ENCODE measurements at places on chromosomes 4 and X.

GRCh38 chr4:57448901-57449300 is 338.7 kb upstream of the IGFBP7 start:
- no peak for DNase-seq

GRCh38 chr4:123430031-123430430 is 33.4 kb downstream of the SPRY1 start:
- no peak for DNase-seq

DNA sequence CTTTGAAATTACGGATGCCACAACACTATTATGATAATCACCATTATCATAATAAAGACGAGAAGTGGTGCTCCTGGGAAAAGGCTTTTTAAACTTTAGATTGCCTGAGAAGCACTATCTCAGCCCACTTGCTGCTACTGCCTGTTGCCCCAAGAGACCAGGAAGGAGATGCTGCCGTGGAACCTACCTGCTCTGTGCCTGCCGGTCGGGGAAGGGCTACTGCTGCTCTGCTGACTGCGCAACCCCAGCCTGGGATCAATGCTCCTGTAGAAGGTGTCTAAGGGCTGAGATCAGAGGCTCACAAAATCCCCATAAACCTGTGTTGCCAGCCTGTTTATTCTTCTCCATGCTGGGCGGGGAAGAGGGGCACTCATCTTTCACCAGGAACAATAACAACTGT is 145.3 kb upstream of the VCX3B start:
- no peak for DNase-seq

DNA sequence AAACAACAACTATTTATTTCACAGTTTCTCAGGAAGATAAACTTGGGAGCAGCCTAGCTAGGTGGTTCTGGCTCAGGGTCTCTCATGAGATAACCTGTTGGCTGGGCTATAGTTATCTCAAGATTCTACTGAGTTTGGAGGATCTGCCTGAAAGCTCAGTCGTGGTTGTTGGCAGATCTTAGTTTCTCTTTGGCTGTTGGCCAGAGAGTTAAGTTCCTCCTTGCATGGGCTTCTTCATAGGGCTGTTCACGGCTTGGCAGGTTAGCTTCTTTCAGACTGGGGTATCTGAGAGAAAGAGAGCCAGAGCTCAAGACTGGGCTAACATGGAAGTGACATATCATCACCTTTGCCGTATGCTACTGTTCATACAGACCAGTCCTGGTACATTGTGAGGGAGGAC is 28.7 kb downstream of the SEC24B start:
- DNase-seq, result no peak

GRCh38 chrX:118727686-118728339 is 407 bp downstream of the IL13RA1 start:
- DNase-seq, result no peak

GRCh38 chrX:19156186-19156585 is 33.9 kb upstream of the ADGRG2 start:
- no peak for DNase-seq

- no peak for DNase-seq
Observed at GRCh38 chr4:46329118-46329976, 60.6 kb downstream of the GABRA2 start.

GRCh38 chr4:132592340-132592739 is 556.8 kb upstream of the PCDH10 start:
- no peak for DNase-seq

DNA sequence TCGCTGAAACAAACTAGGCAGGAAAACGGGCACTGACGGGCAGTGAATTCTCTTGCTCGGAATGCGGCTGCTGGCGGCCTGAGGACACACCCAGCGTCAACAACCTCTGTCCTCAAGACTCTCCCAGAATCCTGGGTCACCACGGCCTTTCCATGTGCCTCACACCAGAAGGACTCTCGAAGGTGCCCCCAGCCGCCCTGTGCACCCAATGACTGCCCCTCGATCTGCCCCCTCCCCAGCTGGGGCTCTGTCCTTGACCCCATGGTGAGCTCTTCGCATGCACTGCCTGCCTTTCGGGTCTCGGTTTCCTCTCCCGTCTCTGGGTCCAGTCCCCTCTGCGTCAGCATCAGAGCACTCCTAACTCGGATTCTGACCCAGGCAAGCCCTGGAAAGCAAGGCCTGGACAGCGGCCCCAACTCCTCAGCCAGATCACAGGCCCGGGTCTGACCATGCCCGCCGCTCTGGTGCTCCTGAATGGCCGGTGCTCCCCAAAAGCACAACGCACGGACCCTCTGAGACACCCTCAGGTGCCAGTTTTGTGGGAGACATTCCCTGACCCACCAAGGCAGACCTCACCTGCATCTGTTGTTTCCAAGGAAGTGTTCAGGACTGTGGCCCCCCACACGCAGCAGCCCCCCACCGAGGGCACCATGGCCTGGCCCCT is 56.0 kb downstream of the ACOX3 start:
- DNase-seq, result no peak

- DNase-seq, result no peak
Observed at GRCh38 chrX:38342853-38343778, 9.3 kb upstream of the OTC start.

DNA sequence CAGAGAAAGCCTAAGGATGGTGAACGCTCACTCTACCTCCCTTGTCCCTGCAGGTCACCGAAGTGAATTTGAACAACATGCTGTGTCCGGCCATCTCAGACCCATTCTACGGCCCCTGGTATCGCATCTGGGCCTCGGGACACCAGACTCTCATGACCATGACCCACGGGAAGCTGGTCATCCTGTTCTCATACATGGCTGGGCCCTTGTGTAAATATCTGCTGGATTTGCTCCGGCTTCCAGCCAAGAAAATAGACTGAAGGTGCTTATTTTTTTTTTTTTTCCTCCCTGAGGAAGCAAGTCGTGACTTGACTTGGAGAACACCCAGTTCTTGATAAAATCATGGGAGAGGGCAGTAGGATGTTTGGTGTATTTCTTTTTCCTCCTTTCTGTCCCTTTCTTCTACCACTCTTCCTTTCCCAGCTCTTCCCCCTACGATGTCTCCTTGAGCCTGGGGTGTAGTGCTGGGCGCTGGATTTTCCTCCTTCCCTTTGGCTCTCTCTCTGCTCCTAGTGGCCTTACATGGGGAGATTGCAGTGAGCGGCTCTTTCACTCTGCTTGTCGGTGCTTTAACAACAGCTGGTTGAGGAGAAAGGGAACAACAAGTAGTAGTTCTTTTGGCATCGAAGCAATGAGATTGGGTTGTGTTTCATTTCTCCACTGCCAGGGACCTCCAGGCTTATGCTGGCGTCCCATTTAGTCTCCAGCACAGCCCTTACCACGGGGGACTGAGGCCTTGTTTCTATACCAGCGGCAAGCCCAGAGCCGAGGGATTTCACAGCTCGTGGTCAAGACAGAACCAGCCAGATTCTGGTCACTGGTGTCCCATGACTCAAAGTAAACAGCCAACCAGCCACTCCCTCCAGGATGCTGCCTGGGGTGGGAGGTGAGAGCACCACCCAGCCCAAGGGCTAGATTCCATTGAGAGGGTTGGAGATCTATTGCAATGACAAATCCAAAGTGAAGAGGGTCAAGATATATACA is 144.4 kb downstream of the AMMECR1 start:
- no peak for DNase-seq

DNA sequence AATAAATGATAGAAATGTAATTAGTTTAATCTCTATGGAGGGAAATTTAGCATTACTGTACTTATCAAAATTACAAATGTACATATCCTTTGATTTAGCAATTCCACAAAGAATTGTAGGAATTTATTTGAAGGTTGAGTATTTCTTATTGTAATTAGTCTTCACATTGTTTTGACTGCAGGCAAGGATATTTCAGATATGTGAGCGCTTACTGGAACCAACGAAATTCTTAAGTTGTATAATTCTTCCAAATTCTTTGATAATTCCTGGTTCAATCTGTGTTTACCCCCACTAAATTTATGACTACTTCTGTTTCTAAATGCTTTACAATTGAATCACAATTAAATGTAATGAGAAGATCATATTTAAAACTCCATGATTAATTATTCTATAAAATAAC is 26.9 kb upstream of the WWC2 start:
- no peak for DNase-seq

- DNase-seq, result no peak
Observed at GRCh38 chr4:155907556-155907955, 4.1 kb downstream of the TDO2 start.

DNA sequence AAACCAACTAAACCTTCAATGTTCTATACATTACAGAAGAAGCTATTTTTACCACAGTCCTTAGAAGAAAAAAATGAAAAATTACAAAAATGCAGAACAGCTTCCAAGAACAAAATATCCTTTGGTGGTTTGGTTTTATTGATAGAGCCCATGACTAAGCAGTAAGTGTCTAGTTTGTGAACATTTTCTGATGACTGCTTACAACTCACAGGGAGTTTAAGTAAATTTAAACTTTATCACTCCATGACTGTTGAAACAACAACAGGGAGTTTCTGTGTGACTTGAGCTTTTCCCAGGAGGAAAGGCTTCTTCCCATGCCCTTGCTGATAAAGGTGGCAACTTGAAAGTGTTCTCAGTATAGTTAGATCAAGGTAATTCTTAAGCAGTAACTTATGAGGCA is 2.9 kb downstream of the PF4 start:
- DNase-seq, result no peak

GRCh38 chr4:31148990-31149389 is 428.8 kb downstream of the PCDH7 start:
- DNase-seq, result no peak

- DNase-seq, result no peak
Observed at GRCh38 chr4:123891881-123892280, 495.3 kb downstream of the SPRY1 start.

- DNase-seq, result no peak
Observed at GRCh38 chrX:3006495-3006894, at the start of gene ARSH. ARSH (plus strand) TSS chrX:3006546; CDS start chrX:3006613, 67 bp downstream.

GRCh38 chr4:185508181-185508580 is 27.1 kb downstream of the PDLIM3 start:
- no peak for DNase-seq

DNA sequence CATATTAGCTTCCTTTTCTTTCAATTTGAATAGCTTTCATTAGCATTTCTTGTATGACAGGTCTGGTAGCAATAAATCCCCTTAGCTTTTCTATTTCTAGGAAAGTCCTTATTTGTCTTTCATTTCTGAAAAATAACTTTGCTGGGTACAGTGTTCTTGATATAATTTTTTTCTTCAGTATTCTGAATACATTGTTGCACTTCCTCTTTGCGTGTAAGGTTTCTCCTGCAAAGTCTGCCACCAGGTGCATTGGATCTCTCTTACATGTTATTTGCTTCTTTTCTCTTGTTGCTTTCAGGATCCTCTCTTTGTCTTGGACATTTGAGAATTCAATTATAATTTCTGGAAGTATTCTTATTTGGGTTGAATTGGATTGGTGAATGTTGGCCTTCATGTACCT is 663.7 kb downstream of the GRXCR1 start:
- DNase-seq, result no peak

- no peak for DNase-seq
Observed at GRCh38 chr4:74536557-74536956, 91.6 kb downstream of the AREG start.

- DNase-seq, result no peak
Observed at GRCh38 chr4:187469627-187470026, 525.9 kb upstream of the ZFP42 start.

GRCh38 chr4:182212211-182212761 is 30.9 kb upstream of the TENM3 start:
- no peak for DNase-seq

DNA sequence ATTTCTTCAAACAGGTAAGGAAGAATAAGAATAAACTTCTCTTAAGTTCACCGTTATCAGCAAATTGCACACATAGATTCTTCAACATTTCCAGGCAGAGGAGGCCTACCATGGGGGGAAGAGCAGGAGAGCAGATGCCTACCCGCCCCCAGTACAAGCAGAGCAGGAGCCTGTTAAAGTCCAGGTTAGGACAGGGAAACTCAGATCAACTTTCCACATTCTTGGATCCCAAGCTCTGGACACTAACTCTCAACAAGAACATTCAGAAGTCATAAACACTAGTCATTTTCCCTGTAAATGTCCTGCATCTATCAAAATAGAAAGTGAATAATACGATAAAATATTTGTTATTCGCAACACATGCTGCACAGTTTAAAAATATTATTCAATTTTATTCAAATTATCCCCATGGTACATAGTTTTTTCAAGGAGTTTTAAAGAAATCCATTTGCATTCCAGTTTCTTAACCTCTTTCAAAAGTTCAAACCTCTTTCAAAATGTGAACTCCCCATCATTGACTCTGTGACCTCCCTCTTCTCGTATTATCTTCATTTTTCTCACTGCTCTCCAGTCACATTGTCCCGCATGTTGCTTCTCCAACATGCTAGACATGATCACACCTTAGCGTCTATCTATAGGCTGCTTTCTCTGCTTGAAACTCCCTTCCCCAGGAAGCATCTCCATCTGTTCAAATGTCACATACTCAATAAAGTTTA is 185.2 kb upstream of the NEIL3 start:
- no peak for DNase-seq

DNA sequence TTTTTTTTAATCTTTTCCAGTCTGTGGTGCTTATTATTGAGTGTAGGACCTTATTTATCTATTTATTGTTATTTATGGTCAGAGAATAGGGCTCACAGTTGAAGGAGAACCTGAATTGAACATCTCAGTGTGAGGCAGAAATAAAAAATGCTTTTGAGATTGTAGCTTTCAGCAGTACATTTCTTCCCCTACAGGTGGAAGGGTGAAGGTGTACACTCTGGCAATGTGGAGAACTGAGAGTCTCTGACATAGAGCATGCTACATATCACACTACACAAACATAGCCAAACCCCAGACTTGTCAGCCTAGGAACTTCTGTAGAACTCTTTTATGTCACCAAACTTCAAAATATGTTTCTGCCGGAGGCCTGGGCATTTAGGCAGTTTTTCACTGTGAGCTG is 140.2 kb downstream of the STIM2 start:
- no peak for DNase-seq

- DNase-seq, result no peak
Observed at GRCh38 chr4:67624939-67625338, 66.4 kb downstream of the STAP1 start.

DNA sequence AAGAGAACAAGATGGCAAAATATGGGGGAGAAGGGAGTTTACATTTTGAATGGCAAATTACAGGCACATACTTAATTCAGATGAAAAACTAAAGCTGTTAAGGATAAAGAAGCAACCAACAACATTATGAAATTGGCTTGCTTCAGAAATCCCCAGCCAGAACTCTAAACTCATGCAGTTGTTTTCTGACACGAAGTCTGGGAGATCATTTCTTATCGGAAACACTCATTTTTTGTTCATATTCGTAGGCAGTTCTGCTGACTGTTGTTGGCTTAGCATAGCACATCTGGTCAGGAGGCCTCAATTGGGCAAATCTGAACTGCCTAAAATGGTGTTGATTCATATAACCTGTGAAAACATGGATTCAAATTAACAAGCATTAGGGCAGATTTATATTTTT is 33.0 kb upstream of the ARHGAP6 start:
- no peak for DNase-seq

GRCh38 chrX:100494646-100495370 is 84.7 kb upstream of the PCDH19 start:
- DNase-seq, result no peak

All from activated CD4-positive, alpha-beta T cell treated with anti-CD3 and anti-CD28 coated beads, Interleukin-2, amount 50 U/mL, for 48 hours (primary cell).